ENCODE measurements at places on chromosomes 1 and 21.

- DNase-seq = no peak
Measured at GRCh38 chr1:232764458-232765251, 40.6 kb upstream of the MAP10 start.

- DNase-seq = no peak
Measured at GRCh38 chr1:203669739-203670138, 43.1 kb downstream of the ATP2B4 start.

- DNase-seq = no peak
Measured at GRCh38 chr21:45284456-45284741, 3.3 kb downstream of the POFUT2 start.

- DNase-seq = peak; percentile 29
Measured at GRCh38 chr1:151540982-151541377, 871 bp downstream of the TUFT1 start.

DNA sequence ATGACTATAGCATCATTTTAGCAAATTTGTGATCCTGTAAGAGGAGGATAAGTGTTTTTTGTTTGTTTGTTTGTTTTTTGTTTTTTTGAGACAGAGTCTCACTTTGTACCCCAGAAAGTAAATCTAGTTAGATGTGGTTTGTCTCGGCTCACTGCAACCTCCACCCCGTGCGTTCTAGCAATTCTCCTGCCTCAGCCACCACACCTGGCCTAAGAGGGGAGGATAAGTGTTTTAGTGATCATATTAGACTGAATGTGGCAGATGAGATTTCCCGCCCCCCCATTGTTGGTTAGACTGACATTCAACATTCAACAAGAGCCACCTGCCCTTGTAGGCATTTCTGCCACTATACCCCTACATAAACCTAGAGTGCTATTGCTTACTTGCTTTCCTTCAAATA, 98.5 kb downstream of the OSBPL9 start:
- no peak for DNase-seq

DNA sequence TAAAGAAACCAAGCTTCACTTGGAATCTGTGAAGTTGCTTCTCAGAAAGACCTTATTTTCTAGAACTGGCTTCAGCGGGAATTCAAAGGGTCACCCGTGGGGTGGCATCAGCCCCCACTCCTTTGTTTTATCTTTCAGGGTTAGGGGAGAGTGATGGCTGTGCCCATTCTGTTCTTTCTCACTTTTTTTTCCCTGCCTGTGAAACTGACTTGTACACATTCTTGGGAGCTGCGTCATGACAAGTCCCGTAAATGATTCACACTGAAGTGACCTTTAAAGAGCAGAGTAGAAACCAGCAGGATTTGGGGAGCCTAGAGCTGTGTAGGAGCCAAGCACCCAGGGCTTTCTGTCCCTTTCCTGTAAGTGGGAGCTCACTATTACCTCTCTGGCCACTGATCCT, 43.8 kb downstream of the SLC44A3 start:
- peak; percentile 28 for DNase-seq

DNA sequence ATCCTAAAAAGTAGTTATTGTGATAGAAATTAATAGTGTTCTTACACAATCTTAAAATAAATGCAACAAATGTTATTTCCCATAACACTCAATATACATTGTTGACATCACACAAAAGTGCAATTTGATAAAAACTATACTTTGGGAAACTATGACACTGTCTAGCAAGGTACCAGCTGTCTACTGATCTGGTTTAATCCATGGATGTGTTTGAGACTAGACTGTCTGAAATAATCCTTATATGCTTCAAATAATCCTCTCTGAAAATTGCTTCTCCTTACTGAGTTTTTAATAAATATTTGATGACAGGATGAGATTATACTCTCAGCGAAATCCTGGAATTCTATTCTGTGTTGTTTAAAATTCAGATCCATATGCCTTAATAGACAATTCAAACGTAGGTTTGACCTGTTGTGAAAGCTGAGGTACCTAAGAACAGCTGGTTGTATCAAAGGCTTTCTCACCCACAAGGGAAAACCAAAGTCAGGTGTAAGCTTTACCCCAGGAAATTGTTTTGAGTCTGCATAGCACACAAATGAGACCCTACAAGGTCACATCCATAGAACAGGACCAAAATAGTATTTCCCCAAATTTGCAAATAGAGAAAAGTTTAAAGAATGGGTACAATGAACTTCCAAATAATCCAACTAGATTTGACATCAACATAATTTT, 8.8 kb upstream of the GFI1 start:
- no peak for DNase-seq

GRCh38 chr1:93015590-93015989, 54.3 kb upstream of the DIPK1A start:
- peak; percentile 49 for DNase-seq

DNA sequence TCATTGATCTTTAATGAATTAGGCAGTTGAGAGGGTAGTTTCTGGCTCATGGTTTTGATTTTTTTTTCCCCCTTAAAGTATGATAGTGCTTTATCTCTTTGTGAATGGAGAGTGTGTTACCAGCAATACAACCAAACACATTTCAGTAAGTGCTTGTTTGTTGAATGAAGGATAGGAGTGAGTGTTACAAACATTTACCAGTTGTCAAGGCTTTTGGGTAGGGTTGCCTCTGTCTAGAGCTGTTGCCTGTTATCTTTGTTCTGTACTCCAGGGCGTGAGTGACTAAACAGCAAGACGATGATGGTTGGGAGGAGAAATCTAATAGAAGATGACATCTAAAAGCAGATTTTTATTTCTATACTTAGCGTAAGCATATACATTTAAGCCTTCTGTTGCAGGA, 21.5 kb downstream of the MAP3K7CL start:
- no peak for DNase-seq

DNA sequence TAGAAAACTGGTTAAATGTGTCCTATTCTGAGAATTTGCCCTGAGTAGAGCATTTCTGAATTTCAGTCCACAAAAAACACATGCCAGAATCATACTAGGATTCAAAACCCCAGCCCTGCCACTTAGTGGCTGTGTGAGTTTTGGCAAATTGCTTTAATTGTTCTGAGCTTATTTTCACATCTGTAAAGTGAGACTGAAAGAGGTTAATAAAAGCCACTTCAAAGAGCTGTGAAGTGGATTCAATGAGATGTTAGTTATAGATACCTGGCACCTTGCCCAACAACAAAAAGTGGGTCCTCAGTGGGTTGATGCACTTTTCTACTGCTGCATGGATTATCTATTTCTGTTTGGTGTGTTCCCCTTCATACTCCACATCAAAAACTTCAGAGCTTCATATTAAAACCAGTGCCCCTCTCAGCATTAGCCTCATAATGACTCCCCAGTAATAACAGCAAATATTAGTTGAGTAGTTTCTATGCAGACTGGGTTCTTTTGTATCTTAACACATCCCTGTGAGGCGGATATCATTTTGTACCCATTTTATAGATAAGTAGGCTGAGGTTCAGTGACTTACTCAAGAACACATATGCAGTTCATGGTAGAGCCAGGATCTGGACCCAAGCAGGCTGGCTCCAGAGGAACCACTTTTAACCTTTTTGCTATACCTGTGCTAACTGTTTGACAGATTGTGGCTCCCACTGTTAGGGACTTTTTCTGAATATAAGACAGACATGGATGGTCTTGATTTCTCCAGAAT, 14.2 kb upstream of the ADORA3 start:
- DNase-seq = no peak

GRCh38 chr1:110384581-110385321, 6.1 kb downstream of the SLC16A4 start:
- no peak for DNase-seq

- DNase-seq = no peak
Measured at GRCh38 chr1:154358519-154358918, 33.2 kb downstream of the ATP8B2 start.

GRCh38 chr1:231933711-231934626, 307.4 kb downstream of the DISC1 start:
- no peak for DNase-seq

DNA sequence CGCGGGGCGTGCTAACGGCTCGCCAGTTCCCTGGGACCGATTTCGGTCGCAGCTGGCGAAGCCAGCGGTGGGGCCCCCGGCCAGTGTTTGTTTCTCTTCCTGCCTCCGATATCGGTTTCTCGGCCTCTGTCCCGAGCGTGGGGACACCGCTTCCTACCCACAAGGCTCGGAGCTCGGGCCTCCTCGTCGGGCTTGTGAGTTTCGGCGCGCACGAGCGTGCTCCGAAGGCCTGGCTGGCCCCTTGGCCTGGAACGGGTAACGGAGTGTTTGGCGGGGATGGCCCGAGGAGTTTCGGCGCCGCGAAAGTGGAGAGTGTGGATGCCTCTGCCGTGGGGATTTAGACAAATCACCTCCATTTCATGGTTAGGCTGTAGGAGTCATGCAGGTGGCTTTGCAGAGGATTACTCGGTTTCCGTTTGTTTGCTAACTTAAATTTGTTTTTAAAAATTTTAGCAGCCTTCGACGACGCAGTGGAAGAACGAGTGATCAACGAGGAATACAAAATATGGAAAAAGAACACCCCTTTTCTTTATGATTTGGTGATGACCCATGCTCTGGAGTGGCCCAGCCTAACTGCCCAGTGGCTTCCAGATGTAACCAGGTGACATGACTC, 559 bp downstream of the RBBP4 start:
- DNase-seq = no peak

DNA sequence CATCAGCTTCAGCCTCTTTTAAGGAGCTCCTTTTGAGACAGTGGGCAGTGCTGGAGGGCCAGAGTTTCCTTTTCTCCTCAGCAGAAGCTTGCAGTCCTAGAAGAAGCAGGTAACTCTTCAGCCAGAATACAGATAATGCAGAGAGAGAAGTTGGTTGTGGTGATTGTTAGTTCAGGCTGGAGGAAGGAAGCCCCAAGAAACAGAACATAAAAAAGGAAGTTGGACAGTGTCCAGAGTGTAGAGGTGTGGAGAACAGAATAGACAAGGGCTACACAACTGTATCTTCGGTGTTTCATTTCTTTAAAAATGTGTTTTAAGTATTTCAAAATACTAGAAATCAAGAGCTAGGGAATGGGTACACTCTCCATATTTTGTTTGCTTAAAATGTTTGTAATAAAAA, 6.4 kb upstream of the TACSTD2 start:
- peak; percentile 52 for DNase-seq

- DNase-seq = no peak
Measured at GRCh38 chr1:173467426-173467825, 9.7 kb upstream of the PRDX6 start.

- no peak for DNase-seq
Measured at GRCh38 chr21:25691976-25692375, 42.7 kb downstream of the ATP5PF start.

- DNase-seq = no peak
Measured at GRCh38 chr1:181104042-181104789, 15.7 kb downstream of the IER5 start.

DNA sequence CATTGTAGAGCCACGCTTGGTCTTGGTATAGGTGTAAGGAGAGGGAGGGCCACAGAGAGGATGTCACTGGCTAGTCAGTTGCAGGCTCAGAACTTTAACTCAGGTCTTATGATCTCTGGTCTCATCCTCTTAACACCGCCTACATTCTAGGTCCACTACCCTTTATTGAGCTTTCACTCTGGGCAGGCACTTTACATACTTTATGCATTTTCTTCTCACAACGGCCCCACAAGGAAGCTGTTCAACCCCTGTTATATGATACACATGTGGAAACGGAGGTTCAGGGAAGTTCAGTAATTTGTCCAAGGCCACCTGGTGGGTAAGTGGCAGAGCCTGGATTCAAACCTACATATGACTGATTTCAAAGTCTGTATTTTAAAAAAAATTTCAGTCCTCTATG, 25.3 kb upstream of the RCAN3 start:
- no peak for DNase-seq

GRCh38 chr21:29208682-29209059, 78.2 kb downstream of the MAP3K7CL start:
- DNase-seq = peak; percentile 96

GRCh38 chr1:168550971-168551370, 7.2 kb upstream of the XCL2 start:
- DNase-seq = no peak

GRCh38 chr1:160066829-160067745, 2.9 kb downstream of the KCNJ10 start:
- DNase-seq = no peak

GRCh38 chr21:41559658-41560631, 52.0 kb upstream of the TMPRSS2 start:
- peak; percentile 53 for DNase-seq

GRCh38 chr1:58786927-58787245, 3.0 kb upstream of the JUN start:
- DNase-seq = no peak

GRCh38 chr1:221714227-221715152, 27.4 kb downstream of the DUSP10 start:
- DNase-seq = no peak

DNA sequence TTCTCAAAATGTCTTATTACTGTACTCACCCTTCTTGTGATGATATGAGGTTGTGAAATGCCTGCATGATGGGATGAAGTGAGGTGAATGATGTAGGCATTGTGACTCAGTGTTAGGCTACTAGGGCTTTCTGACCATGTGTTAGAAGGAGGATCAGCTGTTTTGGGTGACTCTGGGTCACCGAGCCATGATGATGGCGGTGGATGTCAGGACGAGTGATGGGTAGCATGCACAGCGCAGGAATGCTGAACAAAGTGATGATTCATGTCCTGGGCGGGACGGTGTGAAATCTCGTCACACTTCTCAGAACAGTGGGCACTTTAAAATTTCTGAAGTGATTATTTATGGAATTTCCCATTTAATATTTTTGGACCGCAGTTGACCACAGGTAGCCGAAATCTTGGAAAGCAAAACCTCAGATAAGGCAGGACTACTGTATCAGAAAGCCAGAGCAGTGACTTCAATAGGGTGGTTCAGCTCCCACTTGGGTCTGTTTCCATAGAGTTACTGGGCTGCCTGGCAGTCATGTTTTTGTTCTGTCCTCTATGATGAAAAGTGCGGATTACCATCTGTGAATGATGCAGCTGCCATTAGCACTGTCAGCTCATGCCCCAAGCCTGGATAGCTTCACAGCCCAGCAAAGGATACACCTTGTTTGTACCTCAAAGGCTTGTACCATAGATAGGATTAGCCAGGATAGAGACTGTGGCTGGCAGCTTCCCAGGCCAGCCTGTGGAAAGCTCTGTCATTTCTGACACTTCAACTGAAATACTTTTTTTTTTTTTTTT, 26.6 kb downstream of the IL6R start:
- DNase-seq = peak; percentile 95

- no peak for DNase-seq
Measured at GRCh38 chr1:92186081-92186480, 31.6 kb upstream of the C1orf146 start.

GRCh38 chr1:96559707-96560596, 161.6 kb upstream of the PTBP2 start:
- DNase-seq = peak; percentile 86

DNA sequence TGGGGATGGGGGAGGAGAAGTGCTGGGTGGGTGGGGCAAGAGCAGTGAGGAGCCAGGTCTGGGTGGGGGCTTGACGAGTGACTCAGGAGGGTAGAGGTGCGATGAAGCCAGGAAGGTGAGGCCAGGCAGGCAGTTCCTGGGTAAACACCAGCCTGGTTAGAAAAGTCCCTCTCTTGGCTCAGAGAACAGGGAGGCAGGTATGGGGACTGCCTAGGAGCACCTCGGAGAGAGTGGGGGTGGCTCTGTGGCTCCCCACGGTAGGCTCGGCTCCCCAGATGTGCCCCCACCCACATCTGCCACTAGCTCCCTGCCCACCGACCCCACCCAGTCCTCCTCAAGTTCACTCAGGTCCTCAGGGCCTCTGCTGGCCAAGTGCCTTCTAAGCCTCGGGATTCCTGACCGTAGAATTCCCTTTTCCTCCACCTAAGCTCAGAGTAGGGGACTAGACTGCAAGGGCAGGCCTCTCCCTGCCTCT, 1.2 kb downstream of the HSPG2 start:
- DNase-seq = no peak

- peak; percentile 93 for DNase-seq
Measured at GRCh38 chr1:183318433-183318832, 99.7 kb downstream of the NMNAT2 start.
